Foreskin melanocyte (primary cell): ENCODE measurements at places on chromosomes 3 and 15.

DNA sequence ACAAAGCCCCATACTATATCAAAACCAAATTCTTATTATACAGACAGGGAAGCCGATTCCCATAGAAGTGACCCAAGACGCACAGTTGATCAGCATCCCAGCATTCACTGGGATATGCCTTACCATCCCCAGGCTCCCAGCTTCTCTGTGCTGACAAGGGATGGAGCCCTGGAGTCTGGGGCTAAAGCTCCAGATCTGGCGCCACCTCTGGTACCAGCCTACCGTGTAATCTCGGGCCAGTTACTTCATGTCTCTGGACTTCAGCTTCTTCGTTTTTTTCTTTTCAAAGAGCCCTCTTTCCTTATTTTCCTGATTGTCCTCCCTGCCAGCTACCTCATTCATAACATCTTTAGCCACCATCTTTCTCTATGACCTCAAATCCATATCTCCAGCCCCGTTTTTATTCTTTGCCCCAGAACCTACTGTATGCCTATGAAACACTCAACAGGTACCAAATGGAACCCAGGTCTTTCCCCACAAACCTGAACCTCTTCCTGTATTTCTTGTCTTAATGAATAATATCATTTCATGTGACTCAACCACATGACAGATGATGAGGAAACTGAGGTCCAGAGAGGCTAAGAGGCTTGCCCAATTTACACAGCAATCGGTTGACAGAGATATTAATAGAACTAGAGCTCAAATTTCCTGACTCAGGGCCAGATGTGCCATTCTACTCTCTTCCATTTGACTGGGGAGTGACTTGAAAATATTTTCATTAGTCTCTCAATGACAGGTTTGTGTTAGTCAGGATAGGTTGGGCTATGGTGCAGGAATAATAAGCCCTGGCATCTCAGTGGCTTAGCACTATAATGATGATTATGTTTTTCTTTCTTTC, 85.4 kb upstream of the TLE3 start:
- DNase-seq: no peak

DNA sequence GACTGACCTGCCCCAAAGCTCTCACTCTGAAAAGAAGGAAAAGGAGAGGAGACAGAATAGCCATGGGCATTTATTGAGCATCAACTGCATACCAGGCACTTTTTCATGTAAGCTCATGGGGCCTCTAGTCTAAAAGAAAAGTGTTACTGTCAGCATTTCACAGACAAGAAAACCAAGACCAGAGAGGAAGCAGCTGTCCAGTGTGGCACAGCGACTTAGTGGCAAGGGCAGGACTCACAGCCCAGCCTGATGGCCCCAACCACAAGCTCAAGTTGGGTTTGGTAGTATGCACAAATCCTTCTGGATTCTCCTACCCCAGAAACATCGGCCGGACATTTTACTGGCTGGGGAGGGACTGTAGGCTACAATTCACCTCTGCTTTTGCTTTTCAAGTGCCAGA, 5.8 kb downstream of the EFCC1 start:
- DNase-seq: no peak

GRCh38 chr15:58362262-58362922, 69.4 kb upstream of the LIPC start:
- no peak for DNase-seq

- no peak for DNase-seq
Measured at GRCh38 chr3:48708481-48708889, 8.5 kb downstream of the IP6K2 start.

GRCh38 chr15:99123713-99124451, 19.0 kb downstream of the SYNM start:
- peak; percentile 90 for DNase-seq

GRCh38 chr15:100929641-100930042, 10.5 kb downstream of the LRRK1 start:
- DNase-seq: no peak

- no peak for DNase-seq
Measured at GRCh38 chr3:98739266-98739665, 23.9 kb upstream of the ST3GAL6 start.

DNA sequence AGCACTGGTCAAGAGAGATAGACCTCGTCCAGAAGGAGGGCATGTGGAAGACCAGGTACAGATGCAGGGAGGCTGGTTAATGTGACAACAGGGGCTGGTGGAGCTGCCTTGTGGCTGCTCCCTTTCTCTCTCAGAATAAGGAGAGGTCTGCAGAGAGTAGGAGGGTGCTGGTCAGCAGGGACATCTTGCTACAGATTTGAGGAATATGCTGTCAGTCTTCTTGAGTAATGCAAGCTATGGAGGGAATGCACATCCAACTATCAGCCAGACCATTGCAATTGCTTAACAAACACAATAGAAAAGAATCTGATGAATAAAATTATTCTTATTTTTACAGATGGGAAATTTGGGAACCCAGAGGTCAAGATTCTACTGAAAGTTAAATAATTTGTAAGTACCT, 20.3 kb upstream of the SIAH2 start:
- no peak for DNase-seq

DNA sequence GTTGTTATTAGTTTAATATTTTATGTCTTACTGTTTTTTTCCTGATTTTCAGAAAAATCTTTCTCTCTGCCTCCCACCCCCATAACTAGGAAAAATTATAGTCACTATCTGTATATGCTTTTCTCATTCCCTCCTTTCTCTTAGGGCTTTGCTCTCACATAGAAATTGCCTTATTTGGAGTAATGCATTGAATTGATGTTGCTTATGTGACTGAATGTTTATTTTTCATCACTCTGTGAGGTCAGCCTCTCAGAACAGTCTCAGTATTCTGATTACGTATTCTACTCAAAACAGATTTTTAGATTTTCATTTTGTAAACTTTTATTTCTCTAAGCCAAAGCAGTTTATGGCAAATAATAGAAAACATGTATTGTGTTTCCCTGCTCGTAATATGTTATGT, 121.0 kb downstream of the SLMAP start:
- DNase-seq: no peak

DNA sequence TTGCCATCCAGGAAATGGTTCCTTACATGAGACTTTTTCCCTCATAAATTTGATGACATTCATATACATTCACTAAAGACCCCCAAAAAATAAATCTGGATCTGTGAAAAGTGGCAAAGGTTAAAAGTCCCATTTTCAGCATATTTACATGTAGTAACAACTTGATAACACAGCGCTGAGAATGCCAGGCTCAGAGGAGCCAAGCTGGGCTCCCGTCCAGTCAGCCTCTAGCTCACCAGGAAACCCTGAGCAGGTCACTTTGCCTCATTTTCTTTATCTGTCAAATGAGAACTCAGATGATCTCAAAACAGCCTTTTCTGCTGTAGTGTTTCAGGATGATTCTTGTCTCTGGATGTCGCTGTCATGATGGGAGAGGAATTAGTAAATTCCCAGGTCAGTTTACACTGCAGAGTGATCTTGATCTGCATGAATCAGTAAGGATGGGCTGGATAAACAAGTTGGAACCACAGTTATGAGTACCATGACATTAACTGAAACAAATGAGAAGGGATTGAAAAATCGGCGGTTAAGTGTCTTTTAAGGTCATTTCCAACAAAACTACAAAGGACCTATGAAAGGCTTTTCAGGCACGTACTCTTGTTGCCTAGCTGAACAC, 82.8 kb downstream of the PPARG start:
- DNase-seq: no peak

- no peak for DNase-seq
Measured at GRCh38 chr3:152185891-152186630, 82.7 kb upstream of the MBNL1 start.

DNA sequence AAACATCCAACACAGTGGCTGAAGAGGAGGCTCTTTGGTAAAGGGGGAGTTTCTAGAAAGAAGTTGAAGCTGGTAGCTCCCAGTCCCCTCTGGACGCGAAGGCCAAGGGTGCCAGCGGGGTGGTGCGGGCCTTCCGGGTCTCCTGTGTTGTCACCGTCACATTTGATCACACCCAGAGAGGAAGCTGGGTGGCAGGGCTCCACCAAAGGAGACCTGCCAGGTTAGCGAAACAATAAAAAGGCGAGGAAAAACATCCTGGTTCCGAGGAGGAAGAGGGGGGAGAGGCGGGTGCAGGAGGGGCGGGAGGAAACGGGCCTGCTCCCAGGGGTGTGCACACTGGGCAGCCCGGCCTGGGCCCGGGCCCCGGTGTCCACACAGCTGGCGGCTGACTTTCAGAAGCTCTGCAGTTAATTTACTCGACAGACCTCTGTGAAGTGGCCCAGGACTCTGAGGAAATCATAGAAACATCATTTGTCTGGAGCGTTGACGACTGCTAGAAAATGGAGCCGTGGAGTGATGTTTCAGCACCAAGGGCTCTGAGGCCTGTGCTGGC, 12.1 kb downstream of the HEG1 start:
- DNase-seq: no peak

- no peak for DNase-seq
Measured at GRCh38 chr15:47582233-47582632, 135.1 kb upstream of the SEMA6D start.

DNA sequence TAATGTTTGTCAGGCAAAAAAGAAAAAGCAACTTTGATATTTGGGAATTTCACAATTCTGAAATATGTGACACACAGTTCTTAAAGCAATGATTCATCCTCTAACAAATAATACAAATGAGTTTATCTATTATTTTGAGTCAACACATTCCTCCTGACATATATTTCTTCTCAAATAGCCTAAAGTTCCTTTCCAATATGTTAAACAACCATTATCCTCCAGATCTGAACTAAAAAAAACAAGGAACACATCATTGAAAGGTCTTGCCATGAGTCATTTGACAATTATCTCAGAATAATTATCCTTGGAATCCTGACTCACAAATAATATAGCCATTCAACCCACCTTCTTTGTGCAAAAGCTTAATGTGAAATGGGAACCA, 208.7 kb upstream of the CDIN1 start:
- DNase-seq: no peak

GRCh38 chr15:41154412-41154811, 38.3 kb upstream of the INO80 start:
- DNase-seq: no peak

DNA sequence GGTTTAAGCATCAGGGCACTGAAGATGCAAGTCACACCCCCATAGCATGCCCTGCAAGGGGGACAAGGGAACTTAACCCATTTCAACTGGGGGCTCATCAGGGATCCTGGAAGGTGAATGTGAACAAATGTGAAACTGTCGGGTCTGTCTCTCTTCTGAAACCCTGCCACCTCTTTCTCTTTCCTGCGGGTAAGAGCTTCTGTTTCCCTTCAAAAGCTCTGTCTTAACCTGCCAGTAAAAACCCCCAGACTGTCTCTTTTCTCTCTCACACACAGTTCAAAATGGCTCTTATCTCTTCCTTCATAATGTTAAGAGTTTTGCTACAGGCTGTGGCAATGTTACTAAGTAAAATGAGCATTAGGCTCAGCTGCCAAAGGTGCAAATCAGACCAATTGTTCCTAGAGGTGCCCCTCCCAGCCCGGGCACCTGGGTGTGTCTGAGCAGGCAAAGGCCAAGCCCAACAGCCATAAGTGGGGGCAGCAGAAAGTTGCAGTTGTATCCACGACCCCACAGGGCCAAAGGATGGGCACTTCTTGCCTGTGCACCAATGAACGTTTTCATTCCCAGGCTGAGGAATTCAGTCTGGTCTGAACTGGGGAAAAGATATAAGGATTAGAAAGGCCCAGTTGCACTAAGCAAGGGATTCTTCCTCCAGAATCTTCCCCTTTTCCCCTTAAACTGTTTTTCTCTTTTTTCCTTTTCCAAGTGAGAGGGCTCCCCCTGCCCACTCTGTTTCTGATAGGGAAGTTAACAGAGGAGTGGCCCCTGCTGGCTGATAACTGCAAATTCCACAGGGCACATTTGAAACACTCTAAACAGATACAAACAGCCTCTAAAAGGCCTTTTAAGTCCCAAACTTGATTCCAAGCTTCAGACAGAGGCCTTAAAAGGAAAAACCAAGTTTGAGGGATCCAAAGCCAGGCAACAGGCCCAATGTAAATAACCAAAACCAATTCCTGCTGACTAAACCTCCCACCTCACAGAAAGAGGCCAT, 113.8 kb upstream of the EPHA6 start:
- DNase-seq: no peak

DNA sequence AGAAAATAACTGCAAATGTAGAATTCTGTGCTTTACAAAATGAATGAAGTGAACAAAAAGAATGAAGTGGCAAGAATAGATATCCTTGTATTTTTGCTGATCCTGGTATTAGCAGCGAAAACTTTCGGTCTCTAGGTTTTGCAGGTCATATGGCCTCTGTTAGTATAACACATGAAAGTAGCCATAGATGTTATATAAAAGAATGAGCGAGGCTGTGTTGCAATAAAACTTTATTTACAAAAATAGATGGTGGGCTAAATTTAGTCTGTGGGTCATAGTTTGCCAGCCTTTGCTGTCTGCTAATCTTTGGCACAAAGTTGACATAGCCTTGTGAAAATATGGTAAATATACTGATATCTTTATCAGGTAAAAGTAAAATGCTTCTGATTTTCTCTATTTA, 35.2 kb downstream of the SEC22A start:
- no peak for DNase-seq
